ENCODE measurements at places on chromosomes 13 and 19.

DNA sequence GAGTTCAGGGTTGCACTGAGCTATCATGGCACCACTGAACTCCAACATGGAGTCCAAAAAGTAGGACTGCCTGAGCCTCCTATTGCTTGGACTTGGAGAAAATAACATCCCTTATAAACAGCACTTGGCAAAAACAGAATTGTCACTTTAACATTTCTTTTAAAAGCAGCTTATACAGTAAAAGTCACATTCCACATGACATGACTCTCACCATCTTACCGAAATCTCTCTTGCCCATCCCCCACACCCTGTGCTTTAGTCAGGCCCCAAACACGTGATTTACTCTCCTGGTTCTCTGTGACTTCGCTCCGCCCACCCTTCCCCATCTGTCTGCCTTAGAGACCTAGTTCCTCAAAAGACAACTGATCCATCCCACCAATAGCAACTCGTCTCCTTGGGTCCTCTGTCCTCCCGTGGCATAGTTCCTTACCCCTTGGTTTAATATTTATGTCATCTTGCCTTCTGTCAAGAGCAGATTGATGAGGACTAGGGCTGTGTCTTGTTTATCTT lies 4.6 kb downstream of the SAFB start:
- DNase-seq: peak; percentile 53
- no peaks in the 10 kb centered on the region for H3K27me3 ChIP-seq
- peaks cover 80% of the 10 kb centered on the region for H3K4me1 ChIP-seq
- H3K4me3 ChIP-seq: peak overlapping the region; percentile 53
- peak overlapping the region; percentile 47 for H3K27ac ChIP-seq

DNA sequence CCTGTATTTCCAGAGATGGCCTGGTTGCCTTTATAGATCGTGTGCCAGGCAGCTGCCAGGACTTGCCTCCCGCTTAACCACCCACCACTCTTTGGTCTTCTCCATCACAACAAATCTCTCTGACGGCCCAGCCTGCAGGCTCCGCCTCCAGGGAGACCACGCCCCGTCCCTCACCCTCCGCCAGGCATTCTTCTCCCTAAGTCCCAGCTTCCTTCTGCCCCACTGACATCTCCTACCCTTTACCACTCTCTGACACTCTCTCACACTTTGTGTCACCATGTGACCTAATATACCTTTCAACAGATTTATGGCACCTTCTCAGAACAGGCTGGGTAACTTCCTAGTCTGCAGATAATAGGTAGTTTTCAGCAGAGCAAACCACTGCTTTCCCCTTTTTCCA lies 95.1 kb downstream of the CAB39L start:
- no peak overlapping the region for H3K4me3 ChIP-seq
- H3K27ac ChIP-seq: no peak overlapping the region
- H3K36me3 ChIP-seq: no peaks in the 10 kb centered on the region
- no peaks in the 10 kb centered on the region for H3K27me3 ChIP-seq
- peaks cover 9% of the 10 kb centered on the region for H3K4me1 ChIP-seq
- no peak for DNase-seq

- no peaks in the 10 kb centered on the region for H3K27me3 ChIP-seq
- H3K36me3 ChIP-seq: peaks cover 57% of the 10 kb centered on the region
- DNase-seq: no peak
- H3K4me3 ChIP-seq: peak overlapping the region; percentile 91
- peaks cover 24% of the 10 kb centered on the region for H3K4me1 ChIP-seq
These were observed 612 bp upstream of the ZNF154 start for GRCh38 chr19:57709616-57710015.

- H3K27me3 ChIP-seq: peaks cover 79% of the 10 kb centered on the region
- H3K4me1 ChIP-seq: peaks cover 4% of the 10 kb centered on the region
- H3K4me3 ChIP-seq: no peak overlapping the region
- H3K36me3 ChIP-seq: no peaks in the 10 kb centered on the region
These were observed 35.9 kb upstream of the IGFL1 start for GRCh38 chr19:46193678-46194077.

DNA sequence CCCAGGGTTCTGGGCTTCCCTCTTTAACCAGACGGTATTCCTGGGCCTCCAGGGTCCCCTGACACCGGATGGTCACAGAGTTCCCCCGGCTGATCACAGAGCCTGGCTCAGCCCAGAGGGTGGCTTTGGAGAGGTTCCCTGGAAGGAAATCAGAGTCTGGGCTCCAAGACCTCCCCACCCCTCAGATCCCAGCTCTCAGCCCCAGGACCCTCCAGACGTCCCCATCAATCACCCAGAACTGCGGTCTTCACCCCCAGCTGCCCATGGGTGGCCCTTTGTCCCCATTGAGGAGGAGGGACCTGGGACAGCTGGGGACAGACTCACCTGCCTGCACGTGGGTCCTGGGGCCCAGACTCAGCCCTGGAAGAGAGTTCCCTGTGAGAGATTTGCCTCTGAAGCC lies 955 bp downstream of the LILRA5 start:
- no peaks in the 10 kb centered on the region for H3K4me1 ChIP-seq
- peaks cover 20% of the 10 kb centered on the region for H3K27me3 ChIP-seq
- H3K36me3 ChIP-seq: no peaks in the 10 kb centered on the region
- H3K27ac ChIP-seq: no peak overlapping the region
- DNase-seq: no peak

DNA sequence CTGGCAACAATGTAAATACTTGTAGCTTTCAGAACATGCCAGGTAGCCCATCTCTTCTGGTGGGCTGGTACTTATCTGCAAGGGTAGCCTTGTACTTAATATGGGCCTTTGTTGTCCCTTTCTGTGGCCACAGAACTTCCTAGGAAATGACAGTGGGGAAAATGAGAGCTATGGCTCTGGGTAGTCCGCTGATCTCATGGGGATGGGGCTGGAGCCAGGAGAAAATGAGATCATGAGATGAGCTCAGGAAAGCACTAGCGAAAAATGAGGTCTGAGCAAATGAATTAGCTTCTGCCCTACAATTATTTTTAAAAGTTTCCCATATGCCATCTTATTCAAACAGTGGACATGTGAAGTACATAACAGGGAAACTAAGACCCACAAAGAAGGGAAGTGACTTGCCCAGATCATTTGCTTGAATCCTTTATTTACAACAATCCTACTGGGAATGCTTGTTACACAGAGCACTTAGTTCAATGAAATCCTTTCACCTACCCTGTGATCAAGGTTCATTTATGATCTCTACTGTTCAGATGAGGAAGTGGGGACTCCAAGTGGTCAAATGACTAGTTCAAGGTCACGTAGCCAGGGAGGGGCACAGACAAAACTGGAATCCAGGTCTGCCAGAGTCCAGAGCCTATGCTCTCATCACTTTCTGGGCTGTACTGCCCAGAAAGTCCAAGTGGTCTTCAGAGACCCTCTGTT lies 87.1 kb downstream of the PTPRS start:
- H3K4me1 ChIP-seq: no peaks in the 10 kb centered on the region
- DNase-seq: no peak
- no peaks in the 10 kb centered on the region for H3K27me3 ChIP-seq
- no peak overlapping the region for H3K27ac ChIP-seq
- H3K4me3 ChIP-seq: no peak overlapping the region
- H3K36me3 ChIP-seq: peaks cover 12% of the 10 kb centered on the region

GRCh38 chr13:93774506-93774905 lies 547.9 kb downstream of the GPC6 start:
- DNase-seq: no peak
- H3K4me3 ChIP-seq: no peak overlapping the region
- H3K27me3 ChIP-seq: peaks cover 38% of the 10 kb centered on the region
- H3K27ac ChIP-seq: no peak overlapping the region

DNA sequence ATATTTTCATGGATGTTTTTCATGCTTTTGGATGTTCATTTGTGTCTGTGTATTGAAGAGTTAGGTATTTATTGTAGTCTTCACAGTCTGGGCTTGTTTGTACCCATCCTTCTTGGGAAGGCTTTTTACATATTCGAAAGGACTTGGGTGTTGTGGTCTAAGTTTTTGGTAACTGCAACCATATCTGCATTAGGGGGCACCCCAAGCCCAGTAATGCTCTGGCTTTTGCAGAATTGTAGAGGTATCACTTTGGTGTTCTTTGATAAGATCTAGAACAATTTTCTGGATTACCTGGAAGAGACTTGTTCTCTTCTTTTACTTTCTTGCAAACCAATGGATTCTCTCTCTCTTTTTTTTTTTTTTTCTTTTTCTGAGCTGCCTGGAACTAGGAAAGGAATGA lies 581.3 kb downstream of the DACH1 start:
- no peak overlapping the region for H3K4me3 ChIP-seq
- H3K36me3 ChIP-seq: peaks cover 3% of the 10 kb centered on the region
- peaks cover 2% of the 10 kb centered on the region for H3K4me1 ChIP-seq
- peaks cover 4% of the 10 kb centered on the region for H3K27me3 ChIP-seq
- H3K27ac ChIP-seq: no peak overlapping the region

GRCh38 chr13:101838323-101838722 lies 385.8 kb downstream of the ITGBL1 start:
- H3K4me1 ChIP-seq: no peaks in the 10 kb centered on the region
- DNase-seq: no peak
- no peaks in the 10 kb centered on the region for H3K27me3 ChIP-seq
- no peaks in the 10 kb centered on the region for H3K36me3 ChIP-seq

GRCh38 chr13:112066624-112067004 lies 335 bp upstream of the SOX1 start:
- peaks cover 74% of the 10 kb centered on the region for H3K27me3 ChIP-seq
- peak; percentile 75 for DNase-seq
- no peak overlapping the region for H3K27ac ChIP-seq
- peaks cover 6% of the 10 kb centered on the region for H3K4me1 ChIP-seq

DNA sequence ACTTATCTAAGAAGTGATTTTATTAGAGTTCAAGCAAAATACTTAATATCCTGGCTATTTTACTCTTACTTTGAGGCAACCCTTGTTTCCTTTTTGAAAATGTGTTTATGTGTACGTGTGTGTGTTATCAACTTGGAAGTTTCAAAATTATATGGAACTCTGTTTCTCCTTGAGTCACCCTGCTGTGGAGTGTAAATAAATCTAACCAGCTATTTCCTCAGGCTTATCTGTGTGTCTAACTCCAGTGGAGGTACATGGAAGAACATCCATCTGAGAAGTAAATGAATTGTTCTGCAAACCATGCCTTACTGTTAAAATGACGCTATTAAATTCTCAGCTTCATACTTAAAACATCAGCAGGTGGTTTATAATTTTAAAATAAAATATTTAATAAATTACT lies 583.4 kb upstream of the SLITRK5 start:
- H3K36me3 ChIP-seq: no peaks in the 10 kb centered on the region
- H3K27me3 ChIP-seq: no peaks in the 10 kb centered on the region
- no peak for DNase-seq

GRCh38 chr13:95494082-95494681 lies 58.3 kb upstream of the CLDN10 start:
- peaks cover 30% of the 10 kb centered on the region for H3K27me3 ChIP-seq
- H3K4me3 ChIP-seq: no peak overlapping the region

DNA sequence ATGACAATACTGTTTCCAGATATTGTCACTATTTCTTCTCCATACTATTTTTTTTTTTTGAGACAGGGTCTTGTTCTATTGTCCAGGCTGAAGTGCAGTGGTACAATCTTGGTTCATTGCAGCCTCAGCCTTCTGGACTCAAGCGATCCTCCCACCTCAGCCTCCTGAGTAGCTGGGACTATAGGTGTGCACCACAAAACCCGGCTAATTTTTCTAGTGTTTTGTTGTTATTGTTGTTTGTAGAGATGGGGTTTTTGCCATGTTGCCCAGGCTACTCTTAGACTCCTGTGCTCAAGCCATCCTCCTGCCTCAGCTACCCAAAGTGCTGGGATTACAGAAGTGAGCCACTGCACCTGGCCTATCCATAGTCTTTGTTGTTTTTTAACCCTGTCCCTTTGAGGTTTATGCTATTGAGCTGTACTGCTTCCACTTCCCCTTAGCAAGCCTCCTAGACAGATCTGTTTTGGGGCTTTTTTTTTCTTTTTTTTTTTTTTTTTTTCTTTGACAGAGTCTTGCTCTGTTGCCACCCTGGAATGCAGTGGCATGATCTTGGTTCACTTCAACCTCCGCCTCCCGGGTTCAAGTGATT lies 27.6 kb upstream of the MAP3K10 start:
- peaks cover 8% of the 10 kb centered on the region for H3K4me1 ChIP-seq
- no peak overlapping the region for H3K4me3 ChIP-seq
- no peak for DNase-seq
- no peaks in the 10 kb centered on the region for H3K36me3 ChIP-seq

- no peak overlapping the region for H3K27ac ChIP-seq
- no peak overlapping the region for H3K4me3 ChIP-seq
- H3K4me1 ChIP-seq: peaks cover 61% of the 10 kb centered on the region
- DNase-seq: no peak
- H3K27me3 ChIP-seq: no peaks in the 10 kb centered on the region
These were observed 68.2 kb downstream of the LRCH1 start for GRCh38 chr13:46621133-46621532.

GRCh38 chr13:98835156-98835555 lies 82.7 kb upstream of the SLC15A1 start:
- no peak overlapping the region for H3K27ac ChIP-seq
- H3K4me1 ChIP-seq: no peaks in the 10 kb centered on the region
- no peaks in the 10 kb centered on the region for H3K27me3 ChIP-seq
- H3K36me3 ChIP-seq: peaks cover 7% of the 10 kb centered on the region
- no peak overlapping the region for H3K4me3 ChIP-seq

DNA sequence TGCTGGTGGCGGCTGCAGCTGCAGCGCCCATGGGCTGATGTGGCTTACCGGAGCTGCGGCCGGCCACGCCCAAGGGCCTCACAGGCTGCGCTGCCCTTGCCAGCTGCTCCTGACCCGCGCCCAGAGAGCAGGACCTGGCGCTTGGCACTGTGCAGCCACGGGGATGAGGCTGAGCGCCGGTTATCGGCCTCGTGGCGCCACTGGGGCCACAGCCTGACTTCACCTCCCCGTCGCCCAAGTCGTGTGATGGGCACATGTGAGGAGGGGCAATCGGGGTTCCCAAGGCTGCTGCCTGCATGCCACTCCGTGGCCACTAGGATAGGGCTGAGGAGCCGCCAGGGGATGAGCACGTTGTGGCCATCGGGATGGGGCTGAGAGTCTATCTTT lies 77.2 kb upstream of the PABPC3 start:
- peaks cover 34% of the 10 kb centered on the region for H3K27me3 ChIP-seq
- H3K4me1 ChIP-seq: peaks cover 6% of the 10 kb centered on the region
- no peak overlapping the region for H3K27ac ChIP-seq
- no peaks in the 10 kb centered on the region for H3K36me3 ChIP-seq
- DNase-seq: peak; percentile 7

DNA sequence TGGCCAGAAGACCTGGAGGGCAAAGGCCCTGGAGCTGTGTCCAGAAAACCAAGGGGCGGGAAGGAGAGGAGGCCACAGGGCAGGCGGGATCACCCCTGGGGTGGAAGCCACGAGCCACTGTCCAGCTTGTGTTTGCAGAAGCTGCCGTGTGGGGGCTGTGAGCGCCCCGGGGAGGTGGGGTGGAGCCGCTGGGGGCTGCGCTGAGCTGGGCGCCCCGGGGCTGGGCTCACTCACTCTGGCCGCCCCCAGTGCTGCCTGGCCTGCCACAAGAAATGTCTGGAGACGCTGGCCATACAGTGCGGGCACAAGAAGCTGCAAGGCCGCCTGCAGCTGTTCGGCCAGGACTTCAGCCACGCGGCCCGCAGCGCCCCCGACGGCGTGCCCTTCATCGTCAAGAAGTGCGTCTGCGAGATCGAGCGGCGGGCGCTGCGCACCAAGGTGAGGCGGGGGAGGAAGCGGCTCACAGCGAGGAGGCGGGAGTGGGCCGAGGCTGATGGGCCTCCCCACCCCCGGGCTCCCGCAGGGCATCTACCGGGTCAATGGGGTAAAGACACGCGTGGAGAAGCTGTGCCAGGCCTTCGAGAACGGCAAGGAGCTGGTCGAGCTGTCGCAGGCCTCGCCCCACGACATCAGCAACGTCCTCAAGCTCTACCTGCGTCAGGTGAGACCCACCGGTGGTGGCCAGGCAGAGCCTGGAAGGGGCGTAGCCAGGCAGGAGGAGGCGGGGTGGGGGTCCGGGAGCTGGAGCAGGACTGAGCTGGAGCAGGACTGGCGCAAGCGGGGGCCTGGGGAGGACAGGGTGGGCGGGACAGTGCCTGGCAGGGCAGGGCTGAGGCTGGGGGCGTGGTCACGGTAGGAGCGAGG lies 13.6 kb downstream of the POLR2E start:
- H3K27ac ChIP-seq: no peak overlapping the region
- no peak for DNase-seq
- H3K4me3 ChIP-seq: no peak overlapping the region
- H3K4me1 ChIP-seq: peaks cover 39% of the 10 kb centered on the region
- no peaks in the 10 kb centered on the region for H3K27me3 ChIP-seq

Measured in activated T-cell treated with anti-CD3 and anti-CD28 coated beads, Interleukin-2, amount 50 U/mL, for 72 hours (primary cell).